ENCODE measurements at places on chromosomes 2 and 18.

DNA sequence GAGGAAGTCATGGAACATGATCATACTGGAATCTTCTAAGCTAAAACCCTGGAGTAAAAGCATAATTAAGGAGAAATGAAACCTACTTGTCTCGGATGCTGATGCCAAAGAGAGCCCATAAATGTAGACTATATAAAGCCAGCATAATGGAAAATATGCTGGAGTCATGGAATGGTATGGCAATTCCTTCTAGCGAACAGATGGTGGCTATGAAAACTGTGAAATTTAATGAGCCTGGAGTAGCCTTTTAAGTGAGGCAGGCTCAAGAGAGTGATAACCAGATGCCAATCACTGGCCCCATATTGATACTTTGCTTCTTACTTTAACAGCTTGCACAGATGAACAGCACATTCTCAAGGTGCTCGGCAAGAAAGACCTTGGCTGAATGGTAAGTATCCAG is 206.3 kb downstream of the PID1 start:
- DNase-seq = no peak

- no peak for DNase-seq
These were observed 36.2 kb upstream of the FMNL2 start for GRCh38 chr2:152298754-152299153.

DNA sequence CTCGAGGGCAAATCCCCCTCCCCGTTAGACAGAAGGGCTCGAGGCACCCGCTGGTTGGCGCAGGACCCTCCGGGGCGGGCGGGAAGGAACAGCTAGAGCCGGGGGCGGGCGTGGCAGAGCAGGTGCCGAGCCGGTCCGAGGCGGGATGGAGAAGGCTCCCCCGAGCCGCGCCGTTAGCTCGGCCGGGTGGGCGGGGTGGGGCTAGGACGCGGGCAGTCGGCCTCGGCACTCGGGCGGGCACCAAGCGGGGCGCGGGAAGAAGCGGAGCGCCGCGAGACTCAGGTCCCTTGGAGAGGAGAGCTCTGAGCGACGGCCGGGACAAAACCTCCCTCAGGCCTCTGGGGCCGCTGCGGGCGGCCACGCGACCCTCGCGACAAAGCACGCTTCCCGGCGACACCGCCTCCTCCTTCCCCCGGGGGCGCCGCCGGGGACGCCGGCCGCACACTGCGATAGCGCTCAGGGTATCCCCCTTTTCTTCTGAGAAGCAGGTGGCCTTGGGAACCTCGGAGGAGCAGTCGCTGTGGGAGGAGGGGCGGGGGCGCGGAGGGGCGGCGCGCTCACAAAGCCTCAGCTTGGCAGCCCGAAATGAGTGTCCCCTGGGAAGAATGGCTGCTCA is 721 bp downstream of the FHOD3 start:
- no peak for DNase-seq

GRCh38 chr2:197571627-197572271 is 55.9 kb downstream of the MOB4 start:
- DNase-seq = no peak

DNA sequence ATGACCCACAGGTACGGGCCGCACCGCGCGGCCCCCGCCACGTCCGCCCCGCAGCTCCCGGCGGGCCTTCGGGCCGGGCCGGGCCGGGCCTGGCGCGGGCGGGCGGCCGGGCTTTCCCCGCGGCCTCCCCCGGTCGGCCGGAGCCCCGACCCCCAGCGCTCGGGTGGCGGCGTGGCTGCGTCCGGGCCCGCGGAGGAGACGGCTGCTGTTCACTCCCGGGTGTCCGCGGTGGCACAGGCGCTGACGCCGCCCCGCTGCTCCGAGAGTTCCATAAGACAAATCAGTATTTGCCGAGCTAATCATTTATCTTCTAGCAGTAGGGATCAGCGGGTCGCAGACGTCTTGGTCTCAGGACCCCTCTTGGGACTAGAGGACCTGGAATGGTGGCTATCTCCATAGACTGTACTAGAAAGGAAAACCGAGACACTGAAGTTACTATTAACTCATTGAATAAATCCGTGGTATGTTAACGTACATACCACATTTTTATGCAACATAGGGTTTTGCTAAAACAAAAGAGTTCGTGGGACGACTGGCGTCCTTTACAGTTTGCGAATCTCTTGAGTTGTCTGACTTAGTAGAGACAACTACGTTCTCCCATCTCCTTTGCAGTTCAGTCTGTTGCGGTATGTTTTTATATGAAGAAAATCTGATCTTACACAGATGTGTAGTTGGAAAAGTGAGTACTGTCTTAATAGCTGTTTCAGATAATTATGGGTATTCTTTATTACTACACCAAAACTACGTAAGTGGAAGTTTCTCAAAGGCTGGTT is 500 bp downstream of the LIMS1 start:
- DNase-seq = peak; percentile 22

DNA sequence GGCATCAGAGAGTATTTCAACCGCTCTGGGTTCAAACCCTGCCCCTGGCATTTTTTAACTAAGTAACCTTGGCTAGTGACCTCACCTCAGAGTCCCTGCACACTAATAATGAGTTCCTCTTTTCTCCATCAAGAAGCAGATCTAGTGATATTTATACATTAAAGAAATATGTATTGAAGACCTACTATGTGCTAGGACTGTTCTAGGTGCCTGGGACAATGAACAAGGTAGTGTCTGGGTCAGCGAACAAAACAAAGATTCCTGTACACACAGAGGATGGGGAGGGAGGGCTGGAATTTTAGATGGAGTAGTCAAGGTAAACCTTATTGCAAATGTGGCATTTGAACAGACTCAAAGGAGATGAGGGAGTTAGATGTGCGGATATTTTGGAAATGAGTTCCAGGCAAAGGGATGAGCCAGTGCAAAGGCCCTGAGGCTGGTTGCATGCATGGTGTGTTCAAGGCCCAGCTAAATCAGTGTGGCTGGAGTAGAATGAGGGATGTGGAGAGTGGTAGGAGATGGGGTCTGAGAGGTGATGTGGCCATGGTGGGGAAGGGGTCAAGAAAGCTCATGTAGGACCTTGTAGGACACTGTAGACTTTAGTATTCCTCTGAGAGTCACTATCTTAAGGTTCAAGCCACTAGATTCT is 57.6 kb upstream of the FZD7 start:
- no peak for DNase-seq

DNA sequence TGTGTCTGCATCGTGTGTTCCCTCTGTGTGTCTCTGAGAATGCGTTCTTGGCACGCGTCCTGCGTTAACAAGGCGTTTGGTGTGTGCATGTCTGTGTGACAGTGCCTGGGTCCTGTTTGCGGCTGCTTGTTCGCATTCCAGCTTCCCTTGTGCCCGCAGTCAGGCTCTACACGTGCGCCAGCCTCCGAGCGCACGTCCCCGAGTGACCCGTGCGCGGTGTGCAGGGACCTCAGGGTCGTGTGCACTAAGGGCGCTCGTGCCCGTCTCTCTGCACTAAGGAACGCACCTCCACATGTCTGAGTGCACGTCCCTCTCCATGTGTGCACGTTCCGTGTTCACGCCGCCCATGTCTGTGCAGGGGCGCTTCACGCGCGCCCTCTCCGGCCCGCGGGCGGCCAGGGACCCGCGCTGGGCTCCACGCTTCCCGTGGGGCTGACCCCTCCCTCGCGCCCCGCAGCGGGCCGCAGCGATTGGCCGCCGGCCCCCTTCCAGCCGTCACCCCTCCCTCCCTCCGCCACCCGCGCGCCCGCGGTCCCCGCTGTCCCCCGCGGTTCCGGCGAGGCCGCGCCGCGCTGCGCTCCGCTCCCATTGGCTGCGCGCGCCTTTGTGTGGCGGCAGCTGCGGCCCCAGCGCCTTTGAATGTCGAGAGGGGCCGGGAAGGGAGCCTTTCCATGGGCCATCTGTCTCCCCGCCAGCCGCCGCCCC is 229.4 kb downstream of the HAUS1 start:
- DNase-seq = peak; percentile 24

DNA sequence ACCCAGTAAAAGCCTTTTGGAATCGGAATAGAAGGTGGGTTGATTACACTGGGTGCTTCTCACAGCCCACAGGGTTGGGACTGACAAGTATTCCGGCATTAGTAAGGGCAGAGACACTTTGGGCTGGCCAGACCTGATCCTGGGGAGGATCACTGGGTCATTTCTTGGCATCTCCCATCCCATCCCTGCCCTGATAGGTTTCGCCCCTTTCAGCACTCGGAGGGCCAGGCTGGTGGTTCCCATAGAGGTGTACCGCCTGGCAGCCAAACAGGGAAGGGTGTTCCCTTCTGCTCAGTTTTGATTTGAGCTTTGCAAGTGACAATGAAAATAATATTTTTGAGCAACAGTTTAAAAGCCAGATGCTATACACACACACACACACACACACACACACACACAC is 37.3 kb downstream of the CYP1B1 start:
- no peak for DNase-seq

DNA sequence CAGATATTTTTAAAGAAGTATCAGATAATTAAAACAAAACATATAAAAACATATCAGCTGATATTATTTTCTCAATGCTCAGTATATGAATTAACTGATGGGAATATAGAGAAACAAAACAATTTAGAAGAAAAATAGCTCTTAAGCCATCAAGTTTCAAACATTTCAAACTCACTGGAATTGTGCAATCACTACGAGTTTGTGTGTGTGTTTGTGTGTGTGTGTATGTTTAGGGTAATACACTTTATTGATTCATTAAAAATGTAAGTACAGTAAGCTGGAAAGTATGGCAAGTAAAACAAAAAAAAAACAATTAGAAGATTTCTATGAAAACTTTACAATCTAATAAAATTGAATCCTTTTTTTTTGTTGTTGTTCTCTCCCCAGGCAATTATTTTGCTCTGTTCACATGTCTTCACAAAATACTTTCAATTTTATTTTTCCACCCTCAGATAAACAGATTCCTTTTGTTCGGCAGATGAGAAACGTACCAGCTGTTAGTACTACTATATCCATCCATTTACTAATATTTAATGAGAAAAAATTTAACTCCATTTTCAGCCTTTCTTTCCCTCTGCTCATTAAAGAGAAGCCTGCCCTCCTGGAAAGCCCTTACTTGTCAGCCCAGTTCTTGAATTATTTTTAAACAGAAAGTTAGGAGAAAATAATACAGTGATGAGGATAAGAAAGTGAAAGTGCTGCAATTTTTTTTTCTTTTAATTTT is 87.6 kb downstream of the SLC8A1 start:
- no peak for DNase-seq

- DNase-seq = no peak
These were observed 55.9 kb downstream of the UNC50 start for GRCh38 chr2:98664323-98664722.

DNA sequence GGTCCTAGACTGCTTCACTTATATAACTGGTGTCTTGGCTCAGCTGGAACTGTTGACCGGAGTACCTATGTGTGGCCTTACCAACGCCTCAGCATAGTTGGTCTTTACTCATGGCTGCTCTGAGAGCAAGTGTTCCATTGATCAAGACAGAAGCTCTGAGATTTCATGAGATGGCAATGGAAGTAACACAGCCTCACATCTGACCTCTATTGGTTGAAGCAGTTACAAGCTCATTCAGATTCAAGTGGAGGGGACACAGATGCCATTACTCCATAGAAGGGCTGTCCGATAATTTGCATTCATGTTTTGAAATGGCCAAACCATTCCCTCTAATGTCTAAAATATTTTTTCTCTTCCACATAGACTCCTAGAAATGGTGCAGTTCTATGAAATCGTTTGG is 46.4 kb upstream of the STK39 start:
- no peak for DNase-seq

DNA sequence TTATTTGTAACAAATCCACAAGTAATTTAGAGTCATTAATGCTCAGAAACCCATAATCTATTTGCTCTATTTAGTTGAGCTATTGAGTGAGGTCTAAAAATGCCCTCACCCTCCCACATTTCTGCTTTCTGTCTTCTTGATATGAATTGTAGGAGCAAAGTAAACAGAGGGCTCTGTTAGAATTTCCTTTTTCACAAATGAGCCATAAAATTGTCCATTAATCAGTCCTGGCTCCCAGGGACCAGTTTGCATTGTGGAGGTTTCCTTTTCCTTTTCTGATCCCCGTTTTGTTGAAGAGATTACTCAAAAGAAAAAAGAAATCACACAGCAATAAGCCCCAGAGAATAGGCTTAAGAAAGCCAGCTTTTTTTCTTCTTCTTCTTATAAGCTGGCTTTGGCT is 476.7 kb downstream of the EPHA4 start:
- no peak for DNase-seq

- no peak for DNase-seq
These were observed 316.2 kb downstream of the ETAA1 start for GRCh38 chr2:67713376-67713775.

- no peak for DNase-seq
These were observed 352.5 kb upstream of the GULP1 start for GRCh38 chr2:187939180-187939579.

DNA sequence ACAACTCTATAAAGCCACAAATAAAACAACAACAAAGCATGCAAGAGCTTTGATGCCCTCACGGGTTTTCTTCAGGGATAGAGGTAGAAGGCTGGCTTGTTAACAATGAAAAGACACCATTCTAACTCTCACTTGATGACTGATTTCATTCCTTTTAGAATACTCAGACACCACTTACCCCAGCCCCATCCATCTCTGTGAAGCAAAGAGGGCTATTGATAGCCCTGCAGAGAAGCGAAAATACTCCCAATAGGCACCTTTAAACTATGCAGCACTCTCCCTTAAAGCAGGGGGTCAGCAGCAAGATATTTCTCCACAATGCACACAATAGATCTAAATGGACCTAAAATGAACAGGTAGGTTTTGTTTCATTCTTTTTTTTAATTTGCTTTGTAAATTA is 35.1 kb downstream of the ZNF385B start:
- no peak for DNase-seq

GRCh38 chr2:58967736-58968135 is 726.6 kb upstream of the FANCL start:
- DNase-seq = no peak

DNA sequence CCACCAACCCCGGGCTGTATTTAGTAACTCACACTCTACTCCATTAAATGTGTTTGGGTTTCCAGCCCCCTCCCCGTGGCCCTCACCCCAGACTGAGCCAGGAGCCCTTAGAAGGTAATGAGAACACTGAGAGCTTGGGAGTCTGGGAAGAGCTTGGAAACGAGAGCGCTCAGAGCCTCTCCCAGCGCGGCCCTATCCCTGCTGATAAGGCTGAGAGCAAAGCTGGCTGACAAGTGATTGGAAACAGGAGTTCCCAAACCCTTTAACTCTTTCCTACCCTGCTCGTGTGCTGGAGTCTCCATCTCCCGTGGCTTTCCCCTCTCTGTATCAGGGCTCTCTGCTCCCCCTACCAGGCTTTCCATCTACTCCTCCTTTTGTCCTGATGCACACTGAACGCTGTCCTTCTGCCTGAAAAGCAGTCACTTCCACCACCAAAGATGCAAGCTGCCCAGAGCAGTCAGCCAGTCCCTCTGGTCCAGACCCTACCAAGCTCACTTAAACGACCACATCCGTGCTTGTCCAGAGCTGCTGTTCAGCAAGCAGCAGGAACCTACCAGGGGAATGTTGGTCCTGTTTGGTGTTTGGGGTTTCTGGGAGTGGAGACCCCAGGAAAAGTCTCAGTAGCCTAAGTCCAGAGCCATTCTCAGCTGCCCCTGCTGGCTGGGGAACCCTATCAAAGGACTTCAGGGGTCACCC is 100.0 kb upstream of the PKDCC start:
- no peak for DNase-seq
